ENCODE measurements at places on chromosomes 13 and 19. TPM values are rescaled to one million over a fixed set of nuclear protein-coding genes. Genes with fewer than 3 reads are reported as not detected.

The KLK7 gene
- not detected for total RNA-seq

The FGF22 gene
- 0.69 TPM for total RNA-seq

The MUC16 gene
- total RNA-seq = not detected

The CLDND2 gene
- not detected for total RNA-seq

The ZNF541 gene
- total RNA-seq = 0.23 TPM

The TSHZ3 gene
- 3.7 TPM for total RNA-seq

Data from diencephalon (tissue), 1 donor.